ENCODE measurements at places on chromosomes 11 and 22.

- DNase-seq, result no peak
These were observed 59.8 kb downstream of the APOL5 start for GRCh38 chr22:35777335-35777975.

- DNase-seq, result no peak
These were observed 6.7 kb upstream of the RTN4RL2 start for GRCh38 chr11:57453543-57454177.

DNA sequence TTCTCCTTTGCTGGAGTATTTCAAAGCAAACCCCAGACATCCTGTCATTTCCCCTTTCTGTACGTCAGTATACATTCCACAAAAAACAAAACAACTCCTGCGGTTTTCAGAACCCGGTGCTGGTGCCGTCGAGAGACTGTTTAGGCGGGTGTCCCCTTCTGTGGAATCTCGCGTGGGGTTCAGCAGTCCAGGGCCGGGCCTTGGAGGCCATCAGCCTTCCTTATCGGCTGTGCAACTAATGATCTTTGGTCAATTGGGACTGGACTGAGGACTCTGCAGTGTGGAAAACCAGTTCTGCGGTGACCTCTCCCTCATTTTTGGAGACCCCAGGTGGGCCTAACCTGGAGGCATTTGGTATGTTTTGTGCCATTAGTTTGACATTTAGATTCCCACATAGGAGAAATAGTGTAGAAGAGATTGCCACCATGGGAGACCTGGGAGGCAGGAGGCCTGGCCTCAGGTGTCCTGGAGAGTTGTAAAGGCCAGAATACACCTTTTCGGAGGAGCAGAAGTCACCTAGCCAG is 84.4 kb downstream of the TBC1D22A start:
- no peak for DNase-seq

DNA sequence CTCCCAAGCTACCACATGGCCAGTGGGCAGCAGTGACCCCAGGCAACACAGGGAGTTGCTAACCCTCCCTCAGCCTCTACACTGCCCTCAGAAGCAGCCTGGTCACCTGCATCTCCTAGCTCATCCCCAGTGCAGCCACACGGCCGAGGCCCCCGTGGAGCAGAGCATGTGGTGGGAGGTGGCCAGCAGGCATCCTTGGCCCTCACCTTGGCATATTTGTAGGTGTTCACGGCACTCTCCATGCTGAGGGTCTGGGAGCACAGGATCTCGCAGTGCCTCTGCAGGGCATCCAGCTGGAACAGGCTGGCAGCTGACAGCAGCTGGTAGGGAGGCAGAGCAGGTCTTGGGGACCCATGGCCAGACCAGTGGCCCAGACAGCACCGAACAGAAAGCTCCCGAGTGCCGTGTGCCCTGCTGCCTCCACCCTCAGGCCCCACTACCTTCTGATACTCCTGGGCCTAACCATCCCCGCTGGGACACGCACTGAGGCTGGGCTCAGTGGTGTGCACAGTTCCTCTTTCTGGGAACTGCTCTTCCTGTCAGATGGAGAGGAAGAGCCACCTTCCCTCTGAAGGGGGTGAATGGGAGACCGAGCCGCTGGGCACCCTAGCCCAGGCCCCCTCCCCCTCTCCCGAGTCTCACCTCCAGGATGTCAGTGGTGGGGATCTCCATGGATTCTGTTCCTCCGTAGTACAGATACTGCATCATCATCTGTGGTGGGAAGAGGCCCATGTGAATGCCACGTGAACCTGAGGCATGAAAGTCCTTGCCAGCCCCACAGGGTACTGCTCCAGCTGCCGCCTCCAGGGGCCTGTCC is 48.8 kb downstream of the NAT10 start:
- DNase-seq, result no peak

DNA sequence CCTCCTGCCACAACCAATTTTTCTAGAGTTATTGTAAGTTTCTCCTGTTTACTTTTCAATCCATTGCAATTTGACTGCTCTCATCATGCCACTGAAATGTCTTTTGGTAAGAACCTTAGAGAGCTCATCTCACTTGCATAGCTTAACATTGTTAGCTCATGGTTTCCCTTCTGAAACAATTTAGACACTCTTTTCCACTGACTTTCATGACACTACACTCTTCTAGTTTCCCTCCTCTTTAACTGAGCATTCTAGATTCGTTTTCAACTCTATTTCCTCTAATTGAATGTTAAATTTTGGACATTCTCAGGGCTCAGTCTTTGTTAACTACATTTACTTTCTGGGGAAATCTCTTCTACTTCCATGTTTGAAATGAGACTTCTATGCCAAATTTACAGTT is 369.1 kb downstream of the JRKL start:
- DNase-seq, result no peak

GRCh38 chr11:2664376-2664775 is 35.4 kb downstream of the KCNQ1OT1 start:
- no peak for DNase-seq

GRCh38 chr22:45731041-45731797 is 59.6 kb downstream of the ATXN10 start:
- DNase-seq, result no peak

DNA sequence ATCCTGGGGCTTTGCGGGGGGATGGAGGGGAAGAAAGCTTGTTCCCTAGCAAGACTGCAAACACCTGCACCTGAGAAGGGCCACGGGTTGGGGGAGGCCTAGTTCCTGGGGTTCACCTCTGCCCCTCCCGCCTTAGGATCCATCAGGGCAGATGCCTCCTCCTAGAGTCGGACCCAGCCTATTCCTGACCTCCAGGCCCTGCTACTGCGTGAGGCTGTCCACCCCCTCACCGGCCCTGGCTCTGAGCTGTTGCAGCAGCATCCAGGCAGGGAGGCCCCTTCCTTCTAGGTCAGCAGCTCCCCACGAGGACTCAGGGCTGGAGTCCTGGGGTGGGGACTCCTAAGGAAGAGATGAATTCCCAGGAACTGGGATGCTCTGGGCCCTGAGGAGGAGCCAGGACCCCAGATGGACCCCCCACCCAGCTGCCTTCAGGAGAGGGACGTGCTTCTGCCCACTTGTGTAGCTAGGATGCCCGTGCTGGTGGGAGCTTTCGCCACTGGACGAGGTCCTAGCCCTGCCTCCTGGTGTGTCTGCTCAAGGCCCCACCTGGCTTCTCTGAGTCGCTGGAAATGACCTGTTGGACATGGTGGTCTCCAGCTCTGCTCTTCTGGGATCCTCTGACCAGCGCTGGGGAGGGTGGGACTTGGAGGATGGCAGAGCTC is 10.3 kb downstream of the MRGPRF start:
- no peak for DNase-seq

GRCh38 chr22:39825661-39826102 is 67.9 kb downstream of the ENTHD1 start:
- no peak for DNase-seq

DNA sequence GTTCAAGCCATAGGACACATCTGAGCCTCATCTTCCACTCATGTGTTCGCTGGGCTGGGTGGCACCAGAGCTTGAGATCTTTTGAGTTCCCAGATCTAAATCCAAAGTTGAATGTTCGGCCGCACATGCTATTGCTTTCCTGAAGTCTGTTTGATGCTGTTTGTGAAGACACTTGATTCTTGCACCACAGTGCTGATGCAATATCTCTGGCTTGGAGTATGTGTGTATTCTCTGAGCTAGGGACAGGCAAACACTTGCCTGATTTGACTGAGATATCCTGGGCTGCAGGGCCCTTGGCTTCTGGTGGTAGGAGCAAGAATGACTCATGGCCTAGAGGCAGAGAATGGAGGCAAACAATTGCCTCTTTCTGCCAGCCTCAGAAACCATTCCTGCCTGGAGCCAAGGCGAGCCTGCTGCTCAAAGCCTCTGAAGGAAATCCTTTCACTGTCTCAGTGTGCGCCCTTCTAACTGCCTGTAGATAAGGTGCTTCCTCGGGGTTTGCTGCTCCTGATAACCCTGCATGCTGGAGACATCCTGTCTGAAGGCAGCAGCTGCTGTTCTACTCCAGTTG is 73.0 kb downstream of the CYB5R2 start:
- no peak for DNase-seq

DNA sequence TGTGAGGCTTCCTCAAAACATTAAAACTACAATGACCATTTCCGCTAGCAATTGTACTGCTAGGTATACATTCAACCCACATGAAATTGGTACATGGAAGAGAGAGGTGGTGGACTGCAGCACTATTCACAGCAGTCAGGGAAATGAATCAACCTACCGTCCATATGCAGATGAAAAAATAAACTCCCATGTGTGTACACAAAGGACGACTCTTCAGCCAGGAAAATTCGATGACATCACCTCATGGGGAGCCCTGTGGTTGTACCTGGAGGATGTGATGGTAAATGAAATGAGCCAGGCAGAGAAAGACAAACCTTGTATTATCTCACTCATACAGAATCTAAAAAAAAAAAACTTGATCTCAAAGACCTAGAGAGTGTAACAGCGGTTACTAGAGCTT is 23.3 kb downstream of the RFPL3 start:
- no peak for DNase-seq

DNA sequence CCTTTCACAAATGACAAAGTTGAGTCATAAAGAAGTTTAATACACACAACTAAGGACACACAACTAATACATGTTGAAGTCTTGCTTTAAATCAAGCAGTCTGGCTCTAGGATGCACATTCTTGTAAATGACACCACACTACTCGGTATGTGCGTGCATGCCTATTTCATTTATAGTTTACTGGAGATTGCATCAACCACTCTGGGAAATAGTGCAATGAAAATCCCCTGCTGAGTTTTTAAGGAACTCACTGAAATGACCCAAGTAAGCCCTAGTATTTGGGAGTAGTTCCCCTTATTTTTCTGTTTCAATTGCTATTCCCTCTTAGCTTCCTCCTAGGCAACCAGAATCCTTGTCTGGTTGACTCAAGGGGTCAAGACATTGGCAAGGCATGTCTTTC is 160.2 kb upstream of the LARGE1 start:
- no peak for DNase-seq

- no peak for DNase-seq
These were observed 108.0 kb upstream of the SYN3 start for GRCh38 chr22:33166206-33166605.

DNA sequence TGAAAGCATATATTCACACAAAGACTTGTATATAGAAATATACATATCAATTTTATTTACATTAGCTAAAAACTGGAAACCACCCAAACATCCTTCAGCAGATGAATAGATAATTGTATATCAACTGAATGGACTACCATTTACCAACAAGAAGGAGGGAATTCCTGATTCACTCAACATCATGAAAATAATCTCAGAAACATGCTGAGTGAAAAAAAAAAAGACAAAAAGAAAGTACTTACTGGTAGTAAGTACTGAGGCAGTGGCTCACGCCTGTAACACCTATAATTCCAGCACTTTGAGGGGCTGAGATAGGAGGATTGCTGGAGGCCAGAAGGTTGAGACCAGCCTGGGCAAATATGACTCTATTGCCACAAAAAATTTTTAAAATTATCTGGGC is 7.4 kb upstream of the IPO7 start:
- DNase-seq, result no peak

- no peak for DNase-seq
These were observed 362.1 kb downstream of the DDX10 start for GRCh38 chr11:109026891-109027489.

GRCh38 chr11:68549789-68550484 is 89.4 kb downstream of the PPP6R3 start:
- DNase-seq, result no peak

- no peak for DNase-seq
These were observed 648.8 kb downstream of the METTL15 start for GRCh38 chr11:28756977-28757376.

- DNase-seq, result no peak
These were observed 428 bp upstream of the FEZ1 start for GRCh38 chr11:125496529-125496857.

GRCh38 chr11:1158681-1159487 is 1.1 kb downstream of the MUC5AC start:
- no peak for DNase-seq

- no peak for DNase-seq
These were observed 158.7 kb upstream of the SYT13 start for GRCh38 chr11:45444796-45445195.

- DNase-seq, result no peak
These were observed 11.8 kb downstream of the UPB1 start for GRCh38 chr22:24506802-24507438.

GRCh38 chr11:88344869-88345268 is 7.3 kb upstream of the CTSC start:
- DNase-seq, result no peak

DNA sequence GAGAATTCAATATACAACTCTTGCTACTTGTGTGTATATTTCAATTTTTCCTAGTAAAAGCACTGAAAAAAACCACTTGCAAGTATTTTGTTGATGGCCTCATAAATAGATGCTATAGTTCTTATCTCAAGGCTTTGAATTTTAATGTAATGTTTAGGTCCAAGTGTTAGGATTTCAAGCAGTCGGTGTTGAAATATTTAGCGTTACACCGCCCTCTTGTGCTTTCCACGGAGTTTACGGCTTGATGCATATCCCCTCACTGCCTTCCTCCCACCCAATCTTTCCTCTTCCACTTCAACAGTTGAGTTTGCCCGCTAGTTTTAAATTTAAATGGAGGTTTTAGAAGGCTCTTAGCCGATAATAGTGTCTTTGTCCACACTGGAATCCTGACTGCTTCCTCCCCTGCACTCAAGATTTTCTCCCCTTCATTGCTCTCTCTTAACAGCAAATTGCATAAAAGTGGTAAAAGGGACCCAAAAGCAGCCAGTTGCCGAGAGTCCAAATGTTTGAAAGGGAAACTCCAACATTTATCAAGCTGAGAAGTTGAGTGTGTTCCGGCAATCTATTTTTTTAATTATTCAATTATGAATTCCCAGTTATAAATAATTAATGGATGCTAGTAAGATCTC is 25.9 kb upstream of the HTATIP2 start:
- DNase-seq, result no peak

DNA sequence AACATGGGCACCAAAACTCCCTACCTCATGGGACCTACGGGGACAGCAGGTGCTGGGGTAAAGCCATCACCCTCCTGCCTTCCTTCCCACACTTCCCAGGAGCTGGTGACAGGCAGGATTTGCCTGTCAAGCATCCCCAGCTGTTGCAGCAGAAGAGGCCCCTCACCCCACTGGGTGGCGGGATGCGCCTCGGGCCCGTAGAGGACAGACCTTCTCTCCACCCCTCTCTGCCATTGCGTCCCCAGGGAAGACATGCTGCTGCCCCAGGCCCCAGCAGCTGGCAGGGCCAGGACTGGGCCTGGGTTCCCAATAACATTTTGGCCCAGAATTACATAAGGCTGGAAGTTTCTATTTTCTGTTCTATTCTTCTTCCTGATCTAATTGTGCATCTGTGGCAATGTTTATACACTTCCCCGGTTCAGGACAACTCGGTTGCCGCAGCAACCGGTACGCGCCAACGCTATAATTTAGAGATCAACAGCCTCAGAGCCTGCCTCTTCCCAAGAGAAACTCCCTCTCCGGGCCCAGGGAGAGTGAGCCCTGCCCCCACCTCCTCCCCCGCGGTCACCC is 25.4 kb downstream of the KCNJ4 start:
- DNase-seq, result no peak

GRCh38 chr11:109120341-109120740 is 301.6 kb upstream of the C11orf87 start:
- DNase-seq, result no peak

DNA sequence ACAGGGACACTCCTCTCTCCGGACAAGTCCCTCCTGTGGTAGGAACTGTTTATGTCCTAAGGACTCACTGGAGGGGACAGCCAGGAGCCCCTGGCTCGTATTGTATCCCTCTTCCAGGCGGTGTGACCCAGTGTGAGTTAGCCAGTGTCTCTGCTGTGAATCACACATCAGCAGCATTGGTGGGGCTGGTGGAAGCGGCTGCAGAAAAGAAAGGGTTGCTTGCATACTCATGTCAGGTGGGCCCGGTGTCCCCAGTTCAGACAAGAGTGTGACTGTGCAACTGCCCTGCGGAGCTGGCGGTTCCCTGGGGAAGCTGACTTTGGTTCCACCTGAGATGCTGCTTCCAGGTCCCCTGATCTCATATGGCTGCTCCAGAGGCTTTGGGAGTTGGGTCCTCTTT is 99.4 kb downstream of the ZBTB16 start:
- DNase-seq, result no peak

Data from hematopoietic multipotent progenitor cell treated with erythropoietin and hydrocortisone succinate and interleukin-3 and kit ligand, for 17 days (in vitro differentiated cells).